GM23338 (cell line): ENCODE measurements at places on chromosomes 11 and 22. TPM values are rescaled to one million over a fixed set of nuclear protein-coding genes. Genes with fewer than 3 reads are reported as not detected.

- no peaks in the 10 kb centered on the region for H3K27me3 ChIP-seq
- no peak overlapping the region for H3K27ac ChIP-seq
- H3K36me3 ChIP-seq: 0 out of 2 replicates have a peak, but pooled peaks cover 3% of the 10 kb centered on the region
- DNase-seq: peak; percentile 86
Observed at GRCh38 chr22:34055525-34056200, 135.4 kb upstream of the LARGE1 start.

DNA sequence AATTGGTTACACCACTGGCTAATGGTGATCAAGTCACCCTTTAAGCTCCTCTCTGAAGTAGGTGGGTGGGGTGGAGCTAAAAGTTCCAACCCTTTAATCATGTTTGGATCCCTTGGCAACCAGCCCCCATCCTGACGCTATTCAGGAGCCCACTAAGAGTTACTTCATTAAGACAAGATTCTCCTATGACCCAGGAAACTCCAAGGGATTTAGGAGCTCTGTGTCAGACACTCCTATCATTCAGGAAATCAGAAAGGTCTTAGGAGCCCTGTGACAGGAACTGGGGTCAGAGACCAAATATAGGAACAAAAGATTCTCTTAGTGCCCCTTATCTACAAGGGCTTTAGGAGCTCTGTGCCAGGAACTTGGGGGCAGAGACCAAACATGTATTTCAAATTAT is 141.3 kb downstream of the ATG16L2 start:
- no peak overlapping the region for H3K27ac ChIP-seq
- no peak for DNase-seq
- H3K4me1 ChIP-seq: no peaks in the 10 kb centered on the region
- no peaks in the 10 kb centered on the region for H3K36me3 ChIP-seq
- no peak overlapping the region for H3K4me3 ChIP-seq

DNA sequence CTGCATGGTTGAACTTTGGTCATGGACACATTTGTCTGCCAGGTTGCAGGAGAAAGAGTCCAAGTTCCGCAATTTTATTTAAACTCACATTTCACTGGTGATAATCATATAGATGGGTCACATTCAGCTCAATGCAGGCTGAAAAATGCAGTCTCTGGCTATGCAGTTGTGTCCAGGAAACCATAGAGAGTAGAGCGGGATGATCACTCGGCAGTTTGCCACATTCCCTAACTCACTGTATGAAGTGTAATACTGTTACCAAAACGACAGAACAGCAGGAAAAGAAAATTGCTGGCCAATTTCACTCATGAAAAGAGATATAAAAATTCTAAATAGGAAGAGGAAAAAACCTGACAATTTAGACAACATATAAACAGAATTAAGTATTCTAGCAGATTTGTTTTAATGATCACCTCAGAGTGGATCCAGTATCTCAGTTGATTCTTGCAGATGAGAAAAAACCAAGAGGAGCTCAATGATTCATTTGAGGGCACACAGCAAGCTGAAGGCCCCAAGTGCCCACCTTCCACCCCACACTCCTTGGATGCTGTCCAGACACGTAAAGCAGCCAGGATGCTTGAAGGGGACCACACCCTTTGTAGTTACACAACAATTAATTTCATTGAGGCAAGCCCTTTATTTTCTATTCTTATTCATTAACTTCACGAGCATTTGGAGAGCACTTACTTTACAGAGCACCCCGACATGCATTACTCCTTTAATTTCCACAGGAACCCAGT is 422.3 kb downstream of the SOX6 start:
- H3K4me3 ChIP-seq: no peak overlapping the region
- H3K4me1 ChIP-seq: no peaks in the 10 kb centered on the region
- H3K36me3 ChIP-seq: no peaks in the 10 kb centered on the region
- no peaks in the 10 kb centered on the region for H3K27me3 ChIP-seq
- no peak for DNase-seq
- no peak overlapping the region for H3K27ac ChIP-seq

GRCh38 chr11:117582433-117582832 is 214.6 kb downstream of the DSCAML1 start:
- peaks cover 24% of the 10 kb centered on the region for H3K4me1 ChIP-seq
- DNase-seq: no peak
- H3K27ac ChIP-seq: no peak overlapping the region
- H3K36me3 ChIP-seq: no peaks in the 10 kb centered on the region

DNA sequence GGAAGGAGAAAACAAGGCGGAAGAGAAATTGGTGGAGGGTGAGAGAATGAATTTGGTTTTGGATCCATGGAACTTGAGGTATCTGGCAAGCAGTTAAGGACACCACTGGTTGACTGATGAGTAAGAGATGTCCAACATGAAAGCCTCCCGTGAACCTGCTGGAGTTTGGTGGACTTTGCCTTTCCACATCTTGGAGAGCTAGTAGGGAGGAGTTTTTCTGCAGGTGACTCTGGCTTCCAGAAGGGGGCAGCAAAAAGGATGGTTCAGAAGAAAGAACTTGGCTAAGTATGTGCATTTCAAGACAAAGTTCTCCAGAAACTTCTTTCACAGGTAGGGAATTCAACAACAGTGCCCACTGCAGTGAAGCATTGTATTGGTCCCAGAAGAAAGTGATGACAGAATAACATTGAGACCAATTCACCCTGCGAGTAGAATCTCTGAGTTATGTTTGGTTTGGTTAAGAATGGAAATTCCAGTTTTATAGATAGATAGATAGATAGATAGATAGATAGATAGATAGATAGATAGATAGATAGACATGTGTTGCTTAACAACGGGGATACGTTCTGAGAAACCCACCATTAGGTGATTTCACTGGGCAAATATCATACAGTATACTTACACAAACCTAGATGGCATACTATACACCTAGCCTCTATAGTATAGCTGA is 28.5 kb downstream of the DCDC1 start:
- no peaks in the 10 kb centered on the region for H3K27me3 ChIP-seq
- H3K4me3 ChIP-seq: no peak overlapping the region
- peaks cover under 1% of the 10 kb centered on the region; the same call in 1 of the 2 replicates for H3K36me3 ChIP-seq
- DNase-seq: peak; percentile 66
- no peak overlapping the region for H3K27ac ChIP-seq

- no peaks in the 10 kb centered on the region for H3K27me3 ChIP-seq
- no peak overlapping the region for H3K4me3 ChIP-seq
- H3K4me1 ChIP-seq: no peaks in the 10 kb centered on the region
- no peak overlapping the region for H3K27ac ChIP-seq
- no peaks in the 10 kb centered on the region for H3K36me3 ChIP-seq
Observed at GRCh38 chr11:91653079-91653754, 571.4 kb upstream of the FAT3 start.

DNA sequence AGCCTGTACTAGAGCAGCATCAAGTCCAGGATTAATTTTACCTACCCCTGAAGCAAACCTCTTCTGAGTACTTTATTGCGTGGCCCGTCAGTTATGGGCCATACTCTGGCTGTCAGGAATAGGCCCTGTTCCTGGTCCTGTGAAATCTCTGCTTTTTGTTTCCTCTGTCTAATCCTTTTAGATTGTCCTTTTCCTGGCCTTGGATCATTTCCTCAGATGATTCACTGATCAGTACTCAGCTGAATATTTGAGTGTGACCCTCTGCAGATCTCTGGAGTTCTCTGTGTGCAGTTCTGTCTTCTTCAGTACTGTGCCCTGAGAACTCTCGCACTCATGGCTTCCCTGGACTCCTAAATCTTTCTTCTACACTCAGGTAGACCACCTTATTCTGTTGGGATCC is 123.5 kb downstream of the UVRAG start:
- no peaks in the 10 kb centered on the region for H3K36me3 ChIP-seq
- H3K4me1 ChIP-seq: peaks cover 9% of the 10 kb centered on the region; the same call in 1 of the 2 replicates
- DNase-seq: no peak
- H3K27me3 ChIP-seq: no peaks in the 10 kb centered on the region
- H3K27ac ChIP-seq: no peak overlapping the region

DNA sequence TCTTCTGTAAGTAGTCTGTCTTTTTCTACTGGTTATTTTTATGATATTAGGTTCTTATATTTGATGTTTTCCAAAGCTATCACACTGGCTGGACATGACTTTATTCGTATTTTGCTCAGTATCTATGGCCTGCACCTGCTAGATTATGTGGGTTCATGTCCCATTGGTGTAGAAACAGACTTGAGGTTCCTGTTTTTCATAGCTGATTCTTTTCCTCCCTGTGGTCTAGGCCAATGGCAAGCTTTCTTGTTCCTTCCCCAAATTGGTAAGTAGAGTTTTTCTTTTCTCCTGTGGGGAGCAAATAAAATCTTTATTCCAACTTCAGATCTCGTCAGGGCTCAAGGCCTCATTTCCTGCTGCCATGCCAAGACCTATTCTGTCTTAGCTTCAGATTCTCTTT is 30.2 kb upstream of the SWAP70 start:
- no peaks in the 10 kb centered on the region for H3K4me1 ChIP-seq
- H3K27ac ChIP-seq: no peak overlapping the region
- H3K4me3 ChIP-seq: no peak overlapping the region
- H3K27me3 ChIP-seq: no peaks in the 10 kb centered on the region
- no peaks in the 10 kb centered on the region for H3K36me3 ChIP-seq

SCYL1 gene
- 55.1 and 66.1 TPM in 2 replicates for total RNA-seq

ZFTA gene
- 32.1 and 36.6 TPM in 2 replicates for total RNA-seq

FERMT3 gene
- 0.43 and 1.5 TPM in 2 replicates for total RNA-seq

SORL1 gene
- 78.3 and 78.8 TPM in 2 replicates for total RNA-seq

C1QTNF5 gene
- total RNA-seq: 1.9 and 3.0 TPM in 2 replicates
